Esophagus muscularis mucosa (tissue), 4 donors: ENCODE measurements at places on chromosomes 16 and 17. TPM values are rescaled to one million over a fixed set of nuclear protein-coding genes. Genes with fewer than 3 reads are reported as not detected.

Gene CES5A
- not detected for total RNA-seq

Gene PGAP3
- 7.6 TPM for total RNA-seq

Gene TP53TG3F
- total RNA-seq, result not detected

Gene KRT26
- total RNA-seq, result not detected

Gene PALB2
- total RNA-seq, result 7.8 TPM

Gene KLHL10
- 2.7 TPM for total RNA-seq

Gene ZG16B
- total RNA-seq, result not detected

Gene PPP1R1B
- total RNA-seq, result 14.8 TPM

Gene ITGA2B
- total RNA-seq, result 0.42 TPM

Gene STUB1
- 215 TPM for total RNA-seq

Gene ALDH3A1
- 1.9 TPM for total RNA-seq

Gene TVP23A
- total RNA-seq, result not detected

Gene ABCC3
- 1.8 TPM for total RNA-seq

Gene GNGT2
- 0.97 TPM for total RNA-seq

Gene BLMH
- total RNA-seq, result 22.4 TPM

Gene B9D1
- 13.8 TPM for total RNA-seq

Gene GPRC5C
- 14.1 TPM for total RNA-seq

Gene TBC1D3E
- not detected for total RNA-seq

Gene KRTAP9-2
- not detected for total RNA-seq

Gene NRN1L
- total RNA-seq, result 1.7 TPM

Gene SLC35G6
- not detected for total RNA-seq

Gene CAPNS2
- total RNA-seq, result 0.32 TPM

Gene CA4
- total RNA-seq, result 2.1 TPM

Gene C16orf92
- not detected for total RNA-seq

Gene MT1F
- total RNA-seq, result 2.1 TPM

Gene FNDC8
- not detected for total RNA-seq

Gene TTLL6
- not detected for total RNA-seq

Gene AP1G1
- total RNA-seq, result 56.9 TPM

Gene TEX14
- under 0.01 TPM for total RNA-seq

Gene SLC26A11
- 11.6 TPM for total RNA-seq

Gene SULT1A4
- total RNA-seq, result 5.8 TPM

Gene ADAD2
- 0.42 TPM for total RNA-seq

Gene TBC1D3B
- total RNA-seq, result 2.7 TPM

Gene IGFALS
- total RNA-seq, result not detected

Gene TNFRSF12A
- total RNA-seq, result 35.7 TPM

Gene ABHD15
- 11.3 TPM for total RNA-seq

Gene ZNF597
- total RNA-seq, result 1.9 TPM

Gene LRRC37B
- total RNA-seq, result 11.7 TPM

Gene STH
- total RNA-seq, result not detected

Gene COPZ2
- 73.9 TPM for total RNA-seq
